ENCODE measurements at places on chromosomes 3 and 15.

DNA sequence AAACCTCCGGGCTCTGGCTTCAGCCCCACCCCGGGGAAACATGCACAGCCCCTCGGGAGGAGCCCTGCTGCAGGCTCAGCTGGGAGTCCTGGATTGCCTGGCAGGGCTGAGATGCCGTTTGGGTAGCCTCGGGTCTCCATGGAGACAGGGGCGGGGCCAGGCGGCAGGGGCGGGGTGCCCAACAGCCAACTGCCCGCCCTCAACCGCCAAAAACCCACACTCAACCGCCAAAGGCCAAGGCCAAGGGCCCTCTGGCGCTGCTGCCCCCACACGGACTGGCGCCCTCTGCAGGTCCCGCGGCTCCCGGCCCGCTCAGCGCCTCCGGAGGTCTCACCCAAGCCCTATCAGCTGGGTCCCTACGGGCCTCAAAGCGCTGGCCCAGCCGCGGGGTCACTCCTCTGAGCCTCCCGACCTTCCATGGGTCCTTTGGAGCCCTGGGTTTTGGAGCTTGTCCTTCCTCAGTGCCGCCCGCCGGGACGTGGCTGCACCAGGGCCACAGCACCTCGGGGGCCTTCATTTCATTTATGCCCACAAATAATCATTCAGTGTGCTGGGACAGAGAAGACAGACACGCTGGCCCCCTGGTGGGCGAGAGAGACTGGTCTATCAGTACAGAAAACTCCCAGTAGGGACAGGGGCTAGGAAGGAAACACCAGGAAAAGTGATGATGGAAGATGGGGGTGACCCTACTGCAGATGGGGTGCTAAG is 33.5 kb upstream of the ACAD9 start:
- DNase-seq: no peak
- H3K36me3 ChIP-seq: no peaks in the 10 kb centered on the region
- no peak overlapping the region for H3K27ac ChIP-seq
- no peak overlapping the region for H3K4me3 ChIP-seq

GRCh38 chr15:71195242-71195641 is 80.0 kb downstream of the THSD4 start:
- H3K4me1 ChIP-seq: no peaks in the 10 kb centered on the region
- no peaks in the 10 kb centered on the region for H3K27me3 ChIP-seq
- H3K4me3 ChIP-seq: no peak overlapping the region
- no peak for DNase-seq
- H3K27ac ChIP-seq: no peak overlapping the region

GRCh38 chr3:82261013-82261412 is 499.6 kb upstream of the GBE1 start:
- no peak overlapping the region for H3K27ac ChIP-seq
- no peaks in the 10 kb centered on the region for H3K4me1 ChIP-seq
- H3K36me3 ChIP-seq: no peaks in the 10 kb centered on the region
- H3K4me3 ChIP-seq: no peak overlapping the region

DNA sequence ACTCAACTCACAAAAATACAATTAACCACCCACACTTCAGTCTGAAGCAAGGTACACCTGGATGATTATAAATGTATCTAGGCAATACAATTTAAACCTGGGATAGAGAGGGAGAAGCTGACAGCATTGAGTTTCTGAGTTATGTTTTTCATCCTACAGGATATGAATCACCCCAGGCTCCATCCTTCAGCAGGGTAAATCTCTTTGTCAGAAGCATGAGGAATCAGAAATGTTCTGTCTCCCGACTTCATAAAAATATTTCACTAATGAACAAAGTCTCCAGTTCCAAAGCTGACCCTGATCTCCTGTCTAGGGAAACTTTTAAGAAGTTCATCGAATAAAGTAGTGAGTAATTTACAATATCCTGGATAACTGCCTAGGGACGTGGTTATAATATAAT is 25.5 kb upstream of the FRMD4B start:
- peaks cover 33% of the 10 kb centered on the region for H3K4me1 ChIP-seq
- H3K27ac ChIP-seq: peak overlapping the region; percentile 84
- H3K27me3 ChIP-seq: no peaks in the 10 kb centered on the region
- peaks cover 7% of the 10 kb centered on the region for H3K36me3 ChIP-seq
- DNase-seq: peak; percentile 66
- H3K4me3 ChIP-seq: peak overlapping the region; percentile 30

DNA sequence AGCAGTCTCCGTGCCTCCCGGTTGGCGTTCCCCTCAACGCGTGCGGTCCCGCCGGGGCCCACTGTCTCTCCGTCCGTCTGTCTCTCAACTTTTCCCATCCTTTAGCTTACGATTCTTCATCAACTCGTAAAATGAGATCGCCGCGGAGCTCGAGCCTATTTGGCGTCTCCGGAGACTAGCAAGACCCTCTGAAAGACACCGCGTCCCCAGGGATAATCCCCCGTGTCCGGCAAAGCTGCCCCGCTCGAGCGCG is 3.4 kb downstream of the GATA2 start:
- peaks cover 97% of the 10 kb centered on the region for H3K27me3 ChIP-seq
- H3K27ac ChIP-seq: no peak overlapping the region

GRCh38 chr3:139987908-139988307 is 52.9 kb downstream of the CLSTN2 start:
- no peak overlapping the region for H3K4me3 ChIP-seq
- H3K27ac ChIP-seq: no peak overlapping the region
- no peaks in the 10 kb centered on the region for H3K36me3 ChIP-seq
- H3K27me3 ChIP-seq: peaks cover 8% of the 10 kb centered on the region

- H3K36me3 ChIP-seq: no peaks in the 10 kb centered on the region
- no peak overlapping the region for H3K27ac ChIP-seq
- no peaks in the 10 kb centered on the region for H3K27me3 ChIP-seq
- DNase-seq: no peak
- no peak overlapping the region for H3K4me3 ChIP-seq
- H3K4me1 ChIP-seq: peaks cover 7% of the 10 kb centered on the region
These were observed 70.9 kb downstream of the MYO9A start for GRCh38 chr15:72047020-72047419.

DNA sequence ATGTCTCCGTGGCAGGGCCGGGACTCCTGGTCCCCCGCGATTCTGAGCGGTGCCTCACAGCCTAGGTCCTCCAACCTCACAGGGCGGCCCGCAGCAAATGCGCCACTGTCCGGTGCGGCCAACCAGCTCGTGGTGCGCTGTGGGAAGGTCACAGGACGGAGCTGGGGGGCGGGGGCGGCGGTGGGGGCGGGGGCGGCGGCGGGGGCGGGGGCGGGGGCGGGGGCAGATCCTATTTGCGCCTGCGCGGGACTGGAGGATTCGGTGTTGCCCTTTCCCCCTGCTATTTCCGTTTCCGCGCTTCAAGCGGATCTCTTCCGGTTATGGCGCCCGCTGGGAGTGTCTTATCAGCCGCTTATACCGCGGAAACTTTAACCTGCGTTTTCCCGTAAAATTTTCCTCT is 106.7 kb upstream of the SNRPN start:
- no peaks in the 10 kb centered on the region for H3K4me1 ChIP-seq
- no peaks in the 10 kb centered on the region for H3K27me3 ChIP-seq
- H3K36me3 ChIP-seq: no peaks in the 10 kb centered on the region
- H3K4me3 ChIP-seq: peak overlapping the region; percentile 22
- H3K27ac ChIP-seq: no peak overlapping the region

DNA sequence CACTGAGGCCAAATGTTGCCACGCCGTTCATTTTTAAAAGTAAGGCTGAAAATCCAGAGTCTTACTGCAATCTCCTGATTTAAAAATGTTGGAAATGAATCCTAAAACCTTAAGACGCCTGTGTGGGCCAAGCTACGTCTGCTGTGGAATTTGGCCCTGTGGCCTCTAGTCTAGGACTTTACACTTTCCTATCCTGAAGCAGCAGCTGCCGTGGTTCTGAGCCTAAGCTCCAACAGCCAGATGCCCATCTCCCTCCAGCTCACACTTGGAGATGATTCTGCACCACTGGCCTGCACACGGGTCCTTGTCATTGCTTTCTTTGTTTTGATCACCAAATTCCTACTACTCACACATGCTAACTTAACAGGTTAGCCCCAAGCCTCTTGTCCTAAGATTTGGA is 286.4 kb upstream of the LYSMD4 start:
- H3K36me3 ChIP-seq: no peaks in the 10 kb centered on the region
- DNase-seq: no peak
- H3K4me3 ChIP-seq: no peak overlapping the region
- no peak overlapping the region for H3K27ac ChIP-seq
- H3K4me1 ChIP-seq: peaks cover 20% of the 10 kb centered on the region
- H3K27me3 ChIP-seq: peaks cover 11% of the 10 kb centered on the region

All from keratinocyte (primary cell).